ENCODE measurements at places on chromosomes 1 and 21.
A peak's percentile ranks its signal among the peaks of the same experiment; 100 is the strongest.

DNA sequence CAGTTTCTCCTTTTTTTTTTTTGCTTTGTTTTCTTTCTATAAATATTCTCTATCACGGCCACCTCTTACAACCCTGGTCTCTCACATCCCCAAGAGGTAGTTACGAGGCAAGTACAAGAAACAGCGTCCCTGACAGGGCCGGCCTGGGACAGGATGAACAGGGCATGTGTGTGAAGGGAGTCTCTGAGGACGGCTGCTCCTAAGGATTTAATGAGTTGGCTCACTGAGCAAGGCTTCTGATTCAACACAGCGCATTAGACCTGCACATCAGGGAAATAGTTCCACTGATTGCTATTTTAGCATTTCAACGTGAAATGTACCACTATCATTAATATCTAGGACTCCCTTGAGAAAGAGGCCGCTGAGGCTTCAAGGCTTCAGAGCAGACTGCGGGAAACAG lies 54.0 kb downstream of the NTPCR start:
- no peak for DNase-seq
- H3K27ac ChIP-seq, result no peak overlapping the region
- H3K36me3 ChIP-seq, result peaks cover 24% of the 10 kb centered on the region
- H3K4me1 ChIP-seq, result no peaks in the 10 kb centered on the region
- no peak overlapping the region for H3K4me3 ChIP-seq
- no peaks in the 10 kb centered on the region for H3K27me3 ChIP-seq

- no peak overlapping the region for H3K4me3 ChIP-seq
- no peaks in the 10 kb centered on the region for H3K27me3 ChIP-seq
- no peak for DNase-seq
- H3K27ac ChIP-seq, result no peak overlapping the region
- no peaks in the 10 kb centered on the region for H3K4me1 ChIP-seq
Measured at GRCh38 chr1:6090288-6090687, 44.6 kb downstream of the KCNAB2 start.

DNA sequence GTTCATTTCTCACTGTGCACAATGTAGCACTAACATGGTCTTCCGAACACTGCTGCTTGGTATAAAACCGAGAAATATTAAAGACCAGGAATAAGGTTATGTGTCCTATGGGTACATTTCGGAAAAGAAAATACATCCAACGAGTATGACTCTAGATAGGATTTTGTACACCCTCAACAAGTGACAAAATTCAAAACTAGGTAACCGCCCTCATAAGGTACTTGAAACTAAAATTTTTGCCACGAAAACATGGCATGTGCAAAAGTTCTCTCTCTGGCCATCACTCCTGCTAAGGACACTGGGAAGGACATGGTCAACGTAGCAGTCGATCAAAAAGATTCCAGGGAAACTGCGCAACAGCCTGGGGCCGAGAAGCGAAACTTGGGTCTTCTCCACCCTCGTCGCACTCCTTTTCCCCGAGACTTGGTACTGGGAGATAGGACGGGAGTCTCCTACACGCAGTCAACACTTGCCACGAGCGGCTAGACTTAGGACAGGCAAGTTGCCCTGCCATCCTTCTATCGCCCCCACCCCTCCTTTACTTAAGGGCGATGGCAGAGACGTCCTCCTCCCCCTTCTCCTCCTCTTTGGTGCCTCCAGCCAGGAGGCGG lies 338 bp upstream of the TOR1AIP1 start:
- no peaks in the 10 kb centered on the region for H3K27me3 ChIP-seq
- H3K36me3 ChIP-seq, result peaks cover 23% of the 10 kb centered on the region
- peaks cover 45% of the 10 kb centered on the region for H3K4me1 ChIP-seq

DNA sequence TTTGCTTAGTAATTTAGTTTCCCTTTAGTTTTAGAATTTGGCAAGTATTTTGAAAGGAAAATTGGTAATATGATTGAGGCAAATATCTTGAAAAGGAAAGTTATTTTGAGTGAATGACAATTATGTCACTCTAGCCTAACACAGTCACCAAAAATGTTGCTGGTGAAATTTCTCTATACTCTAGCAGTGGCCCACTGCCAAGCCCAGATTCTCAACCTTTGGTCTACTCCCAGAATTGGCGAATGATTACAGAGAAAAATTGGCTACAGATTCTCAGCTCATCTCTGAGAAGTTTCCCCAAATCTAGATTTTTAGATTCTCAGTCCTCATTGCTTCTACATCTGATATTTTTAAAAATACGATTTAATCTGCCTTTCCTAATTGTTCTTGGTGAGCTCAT lies 84.9 kb downstream of the PIGK start:
- H3K4me3 ChIP-seq, result no peak overlapping the region
- DNase-seq, result no peak
- H3K4me1 ChIP-seq, result no peaks in the 10 kb centered on the region
- H3K27ac ChIP-seq, result no peak overlapping the region
- no peaks in the 10 kb centered on the region for H3K36me3 ChIP-seq
- no peaks in the 10 kb centered on the region for H3K27me3 ChIP-seq

DNA sequence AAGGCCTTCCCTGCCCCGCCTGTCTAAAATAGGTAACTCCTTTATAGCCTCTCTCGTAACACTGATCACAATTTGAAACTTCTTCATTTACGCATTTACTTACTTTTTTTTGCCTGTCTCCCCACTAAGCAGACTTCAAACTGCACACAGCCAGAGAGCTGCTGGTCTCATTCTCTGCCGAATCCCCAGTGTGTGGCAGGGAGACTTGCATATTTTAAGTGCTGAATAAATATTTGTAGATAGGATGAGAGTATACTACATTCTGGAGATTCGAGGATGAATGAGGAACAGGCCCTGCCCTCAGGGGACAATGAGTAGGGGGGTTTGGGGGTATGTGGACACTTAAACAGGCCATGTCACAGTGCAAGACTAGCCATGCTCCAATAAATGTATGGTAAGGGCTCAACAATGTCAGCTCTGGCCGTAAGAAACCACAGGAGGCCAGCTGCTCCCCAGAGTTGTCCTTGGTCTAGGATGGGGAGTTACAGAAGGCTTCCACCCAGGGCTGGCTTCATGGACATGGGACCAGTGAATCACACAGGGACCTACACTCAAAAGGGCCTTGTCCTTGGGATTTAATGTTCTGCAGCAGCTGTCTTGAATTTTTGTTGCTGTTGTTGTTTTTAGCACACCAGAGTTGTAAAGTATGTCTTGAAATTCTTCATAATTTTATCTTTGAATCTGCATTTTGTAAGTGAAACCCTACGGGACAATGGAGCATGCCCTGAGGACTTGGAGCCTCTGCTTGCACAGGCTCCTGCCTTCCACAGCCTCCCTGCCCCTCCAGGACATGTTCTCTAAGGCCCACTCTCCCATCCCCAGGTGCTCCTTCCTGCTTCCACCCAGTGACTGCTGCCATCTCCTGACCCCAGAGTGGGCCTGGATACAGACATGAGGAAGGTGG lies 8.5 kb downstream of the DIO1 start:
- no peak overlapping the region for H3K4me3 ChIP-seq
- peaks cover 5% of the 10 kb centered on the region for H3K4me1 ChIP-seq
- no peaks in the 10 kb centered on the region for H3K36me3 ChIP-seq
- no peak overlapping the region for H3K27ac ChIP-seq
- no peaks in the 10 kb centered on the region for H3K27me3 ChIP-seq

GRCh38 chr1:147560765-147561471 lies 19.6 kb downstream of the BCL9 start:
- peaks cover 4% of the 10 kb centered on the region for H3K36me3 ChIP-seq
- H3K27ac ChIP-seq, result no peak overlapping the region
- DNase-seq, result no peak
- H3K4me1 ChIP-seq, result peaks cover 23% of the 10 kb centered on the region
- no peaks in the 10 kb centered on the region for H3K27me3 ChIP-seq

DNA sequence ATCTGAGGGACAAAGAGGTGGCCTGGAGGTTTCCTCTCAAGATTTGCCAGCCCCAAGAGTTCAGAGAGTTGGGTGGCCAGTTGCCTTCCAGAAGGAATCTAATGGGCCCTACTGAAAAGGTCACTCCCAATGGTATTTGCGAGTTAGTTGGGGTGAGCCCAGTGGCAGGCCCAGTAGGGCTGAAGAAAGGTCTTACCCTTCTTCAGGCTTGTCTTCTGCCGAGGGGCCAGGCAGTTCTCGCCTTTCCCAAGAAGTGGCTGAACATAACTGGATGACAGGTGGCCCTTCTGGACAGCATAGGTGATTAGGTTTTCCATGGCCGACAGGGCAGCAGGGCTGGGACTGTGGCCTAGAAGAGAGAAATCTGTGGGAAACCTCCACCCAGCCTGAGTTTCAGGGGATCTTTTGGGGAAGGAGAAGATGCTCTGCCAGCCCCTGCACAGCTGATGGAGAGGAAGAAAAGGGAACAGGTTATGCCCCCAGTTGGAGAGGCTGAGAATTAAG lies 7.2 kb downstream of the PGLYRP4 start:
- H3K27me3 ChIP-seq, result peaks cover 15% of the 10 kb centered on the region
- no peak overlapping the region for H3K27ac ChIP-seq
- H3K4me3 ChIP-seq, result no peak overlapping the region
- H3K4me1 ChIP-seq, result peaks cover 45% of the 10 kb centered on the region
- no peaks in the 10 kb centered on the region for H3K36me3 ChIP-seq

- H3K27me3 ChIP-seq, result no peaks in the 10 kb centered on the region
- DNase-seq, result no peak
- peak overlapping the region; percentile 58 for H3K4me3 ChIP-seq
- peak overlapping the region; percentile 87 for H3K27ac ChIP-seq
- peaks cover 59% of the 10 kb centered on the region for H3K4me1 ChIP-seq
Measured at GRCh38 chr1:171784784-171785183, 3.3 kb downstream of the METTL13 start.

DNA sequence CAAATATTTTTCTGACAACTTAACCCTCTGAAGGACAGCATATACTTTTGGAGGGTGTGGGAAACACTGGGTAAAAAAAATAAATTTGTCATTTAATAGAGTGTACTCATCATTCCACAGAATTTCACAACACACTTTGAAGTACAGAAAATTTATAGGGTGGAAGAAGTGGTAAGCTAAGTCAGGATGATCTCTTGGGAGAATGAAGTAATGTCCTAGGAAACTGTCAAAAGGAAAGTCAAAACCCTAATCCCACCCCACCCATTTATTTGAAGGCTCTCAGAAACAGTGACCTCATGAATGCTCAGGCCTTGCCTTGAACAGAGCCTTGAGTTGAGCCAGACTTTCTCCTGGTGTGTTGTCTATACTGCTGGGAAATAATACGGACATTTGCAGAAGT lies 7.3 kb upstream of the UAP1 start:
- no peaks in the 10 kb centered on the region for H3K27me3 ChIP-seq
- H3K27ac ChIP-seq, result no peak overlapping the region
- H3K4me1 ChIP-seq, result no peaks in the 10 kb centered on the region
- DNase-seq, result no peak

GRCh38 chr1:170318736-170319135 lies 173.0 kb downstream of the NTMT2 start:
- no peaks in the 10 kb centered on the region for H3K4me1 ChIP-seq
- peaks cover 11% of the 10 kb centered on the region for H3K27me3 ChIP-seq
- no peak for DNase-seq
- H3K27ac ChIP-seq, result no peak overlapping the region
- H3K4me3 ChIP-seq, result no peak overlapping the region

GRCh38 chr21:36661511-36662309 lies 37.2 kb upstream of the SIM2 start:
- H3K36me3 ChIP-seq, result no peaks in the 10 kb centered on the region
- DNase-seq, result no peak
- H3K4me3 ChIP-seq, result no peak overlapping the region

GRCh38 chr1:3577300-3577699 lies 34.0 kb downstream of the MEGF6 start:
- H3K4me3 ChIP-seq, result no peak overlapping the region
- H3K27me3 ChIP-seq, result no peaks in the 10 kb centered on the region
- H3K27ac ChIP-seq, result no peak overlapping the region
- no peak for DNase-seq

GRCh38 chr1:21021311-21021710 lies 155.4 kb downstream of the EIF4G3 start:
- peak overlapping the region; percentile 49 for H3K27ac ChIP-seq
- H3K4me3 ChIP-seq, result no peak overlapping the region
- DNase-seq, result no peak
- peaks cover 17% of the 10 kb centered on the region for H3K4me1 ChIP-seq

GRCh38 chr1:14486401-14487201 lies 111.9 kb upstream of the KAZN start:
- H3K36me3 ChIP-seq, result no peaks in the 10 kb centered on the region
- no peaks in the 10 kb centered on the region for H3K4me1 ChIP-seq
- H3K27ac ChIP-seq, result no peak overlapping the region
- DNase-seq, result no peak

- no peaks in the 10 kb centered on the region for H3K4me1 ChIP-seq
- DNase-seq, result no peak
Measured at GRCh38 chr1:242873661-242874060, 349.2 kb upstream of the PLD5 start.

DNA sequence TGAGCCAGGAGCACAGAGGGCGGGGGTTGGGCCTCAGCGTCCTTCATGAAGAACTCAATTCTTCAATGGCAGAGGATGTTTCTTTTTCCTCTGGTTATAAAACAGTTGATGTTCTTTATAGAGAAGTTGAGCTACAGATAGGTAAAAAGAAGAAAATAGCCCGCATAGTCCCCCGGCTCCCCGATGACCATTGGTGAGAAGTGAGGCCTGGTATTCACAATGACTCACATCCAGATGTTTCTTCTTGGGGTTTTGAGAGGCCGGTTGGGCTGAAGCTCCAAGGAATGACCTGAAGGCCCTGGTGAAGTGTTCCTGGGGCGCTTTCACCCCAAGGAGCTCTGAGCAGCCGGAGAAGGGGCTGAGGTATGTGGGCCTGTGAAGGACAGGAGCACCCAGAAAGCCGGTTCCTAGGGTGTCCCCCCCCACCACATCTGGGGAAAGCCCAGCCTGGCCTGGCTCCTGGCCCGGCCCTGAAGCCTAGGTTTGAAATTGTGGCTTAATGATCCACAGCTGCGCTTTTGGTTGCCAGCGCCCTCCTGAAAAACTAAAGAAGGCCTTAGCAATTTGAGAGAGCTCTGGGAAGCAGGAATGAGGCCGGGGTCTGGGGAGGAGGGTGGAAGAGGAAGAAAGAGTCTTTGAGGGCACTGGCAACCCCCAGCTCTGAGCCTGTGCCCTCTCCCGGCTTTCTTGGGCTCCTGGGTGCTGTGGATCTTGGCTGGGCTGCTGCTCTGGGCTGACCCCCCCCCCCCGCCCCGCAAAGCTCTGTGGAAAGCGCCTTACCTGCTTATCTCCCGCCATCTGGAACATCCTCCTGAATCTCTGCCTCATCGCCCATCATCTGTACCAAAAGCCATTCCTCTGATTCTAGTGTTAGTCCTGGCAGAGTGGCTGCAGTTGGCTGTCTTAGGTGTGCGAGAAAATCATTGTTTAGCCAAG lies 444.7 kb downstream of the CAMTA1 start:
- no peak overlapping the region for H3K27ac ChIP-seq
- H3K4me1 ChIP-seq, result no peaks in the 10 kb centered on the region
- H3K27me3 ChIP-seq, result no peaks in the 10 kb centered on the region

GRCh38 chr1:246068217-246068512 lies 438.9 kb downstream of the SMYD3 start:
- no peak overlapping the region for H3K4me3 ChIP-seq
- H3K27me3 ChIP-seq, result no peaks in the 10 kb centered on the region

GRCh38 chr21:33817663-33818451 lies 97.7 kb downstream of the ATP5PO start:
- DNase-seq, result no peak
- no peaks in the 10 kb centered on the region for H3K36me3 ChIP-seq
- no peaks in the 10 kb centered on the region for H3K4me1 ChIP-seq

GRCh38 chr1:25549273-25550154 lies 6.1 kb downstream of the LDLRAP1 start:
- peaks cover 6% of the 10 kb centered on the region for H3K36me3 ChIP-seq
- H3K4me3 ChIP-seq, result peak overlapping the region; percentile 45
- peak; percentile 96 for DNase-seq
- H3K27me3 ChIP-seq, result no peaks in the 10 kb centered on the region
- H3K4me1 ChIP-seq, result peaks cover 85% of the 10 kb centered on the region

- no peaks in the 10 kb centered on the region for H3K27me3 ChIP-seq
- H3K4me3 ChIP-seq, result no peak overlapping the region
- no peak overlapping the region for H3K27ac ChIP-seq
- DNase-seq, result no peak
Measured at GRCh38 chr1:8681911-8682310, 135.5 kb downstream of the RERE start.
